ENCODE measurements at places on chromosomes 3 and 15. TPM values are rescaled to one million over a fixed set of nuclear protein-coding genes. Genes with fewer than 3 reads are reported as not detected.
A peak's percentile ranks its signal among the peaks of the same experiment; 100 is the strongest.

GRCh38 chr3:33131331-33132018 lies 17.7 kb downstream of the CRTAP start:
- H3K27ac ChIP-seq, result no peak overlapping the region
- no peaks in the 10 kb centered on the region for H3K4me1 ChIP-seq
- H3K4me3 ChIP-seq, result no peak overlapping the region
- H3K27me3 ChIP-seq, result no peaks in the 10 kb centered on the region

GRCh38 chr3:124261306-124261705 lies 269.4 kb upstream of the ROPN1 start:
- no peaks in the 10 kb centered on the region for H3K27me3 ChIP-seq
- no peak for DNase-seq
- H3K36me3 ChIP-seq, result no peaks in the 10 kb centered on the region
- no peak overlapping the region for H3K27ac ChIP-seq
- H3K4me3 ChIP-seq, result no peak overlapping the region
- H3K4me1 ChIP-seq, result peaks cover 37% of the 10 kb centered on the region

Gene DISP2
- 2.0 TPM for total RNA-seq

DNA sequence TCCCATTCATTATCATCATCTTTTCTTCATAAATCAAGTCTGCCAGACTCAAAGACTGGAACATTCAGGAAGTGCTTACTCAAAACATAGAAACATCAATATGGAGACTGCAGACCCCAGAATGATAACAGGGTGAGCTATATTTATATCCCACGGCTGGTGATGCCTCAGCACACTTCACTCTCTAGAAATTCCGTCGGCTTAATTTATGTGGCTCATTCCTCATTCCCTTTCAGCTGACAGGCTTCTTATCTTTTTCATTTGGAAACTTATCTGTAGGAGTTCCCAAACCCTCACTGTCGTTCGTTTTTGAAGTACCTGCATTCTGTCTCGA lies 45.5 kb downstream of the RFTN1 start:
- no peaks in the 10 kb centered on the region for H3K4me1 ChIP-seq
- DNase-seq, result no peak
- H3K36me3 ChIP-seq, result no peaks in the 10 kb centered on the region

- H3K27ac ChIP-seq, result no peak overlapping the region
- no peak for DNase-seq
- peaks cover 6% of the 10 kb centered on the region for H3K4me1 ChIP-seq
- peaks cover 10% of the 10 kb centered on the region for H3K27me3 ChIP-seq
Measured at GRCh38 chr3:138334608-138335007, 5.0 kb upstream of the NME9 start.

Gene STRIT1
- total RNA-seq, result not detected

DNA sequence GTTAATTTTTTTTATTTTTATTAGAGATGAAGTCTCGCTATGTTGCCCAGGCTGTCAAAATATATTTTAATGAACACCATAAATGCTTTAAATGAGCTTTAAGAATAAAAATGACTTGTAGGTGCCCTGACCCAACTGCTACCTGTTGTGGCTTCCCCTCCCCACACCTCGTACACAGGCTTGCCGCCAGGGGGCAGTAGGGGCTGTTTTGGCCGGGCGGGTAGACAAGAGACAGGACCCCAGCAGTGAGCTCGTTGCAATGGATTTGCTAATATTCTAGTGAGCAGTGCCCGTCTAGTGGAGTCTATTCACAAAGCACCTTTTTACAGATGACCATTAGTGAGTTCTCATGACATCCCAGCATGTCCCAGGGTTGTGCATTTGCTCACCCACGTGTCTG lies 418.1 kb downstream of the OCA2 start:
- H3K27ac ChIP-seq, result no peak overlapping the region

Gene GRAMD1C
- total RNA-seq, result 2.4 TPM

GRCh38 chr15:99645543-99645935 lies 79.8 kb downstream of the MEF2A start:
- no peaks in the 10 kb centered on the region for H3K27me3 ChIP-seq
- no peak overlapping the region for H3K27ac ChIP-seq
- DNase-seq, result no peak
- no peak overlapping the region for H3K4me3 ChIP-seq
- no peaks in the 10 kb centered on the region for H3K4me1 ChIP-seq
- H3K36me3 ChIP-seq, result peaks cover 45% of the 10 kb centered on the region

Gene MCF2L2
- 1.5 TPM for total RNA-seq

- H3K27me3 ChIP-seq, result no peaks in the 10 kb centered on the region
- DNase-seq, result no peak
- H3K27ac ChIP-seq, result peak overlapping the region; percentile 0
- no peak overlapping the region for H3K4me3 ChIP-seq
Measured at GRCh38 chr3:152357587-152357986, 88.9 kb downstream of the MBNL1 start.

Gene TP63
- not detected for total RNA-seq

DNA sequence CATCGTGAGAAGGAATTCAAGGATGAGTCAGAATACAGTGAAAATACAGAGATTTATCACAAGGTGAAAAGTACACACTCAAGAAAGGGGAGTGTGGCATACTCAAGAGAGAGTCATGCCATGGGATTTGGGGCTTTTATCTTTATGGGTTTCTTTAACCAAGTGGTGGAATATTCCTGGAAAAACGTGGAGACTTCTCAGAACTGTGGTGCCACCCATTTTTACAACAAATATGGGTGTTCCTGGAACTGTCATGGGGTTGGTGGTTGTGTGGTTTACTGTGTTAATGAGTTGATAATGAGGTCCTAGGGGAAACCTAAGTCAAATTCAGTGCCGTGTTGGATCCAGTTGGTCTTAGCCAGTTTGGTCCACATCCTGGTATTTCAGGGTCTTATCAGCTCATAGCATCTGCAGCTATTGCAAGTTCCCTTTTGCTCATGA lies 497.2 kb downstream of the GABRG3 start:
- H3K36me3 ChIP-seq, result no peaks in the 10 kb centered on the region
- H3K27ac ChIP-seq, result no peak overlapping the region
- no peak overlapping the region for H3K4me3 ChIP-seq
- DNase-seq, result no peak
- H3K4me1 ChIP-seq, result no peaks in the 10 kb centered on the region

Gene SLC41A3
- total RNA-seq, result 58.8 TPM

DNA sequence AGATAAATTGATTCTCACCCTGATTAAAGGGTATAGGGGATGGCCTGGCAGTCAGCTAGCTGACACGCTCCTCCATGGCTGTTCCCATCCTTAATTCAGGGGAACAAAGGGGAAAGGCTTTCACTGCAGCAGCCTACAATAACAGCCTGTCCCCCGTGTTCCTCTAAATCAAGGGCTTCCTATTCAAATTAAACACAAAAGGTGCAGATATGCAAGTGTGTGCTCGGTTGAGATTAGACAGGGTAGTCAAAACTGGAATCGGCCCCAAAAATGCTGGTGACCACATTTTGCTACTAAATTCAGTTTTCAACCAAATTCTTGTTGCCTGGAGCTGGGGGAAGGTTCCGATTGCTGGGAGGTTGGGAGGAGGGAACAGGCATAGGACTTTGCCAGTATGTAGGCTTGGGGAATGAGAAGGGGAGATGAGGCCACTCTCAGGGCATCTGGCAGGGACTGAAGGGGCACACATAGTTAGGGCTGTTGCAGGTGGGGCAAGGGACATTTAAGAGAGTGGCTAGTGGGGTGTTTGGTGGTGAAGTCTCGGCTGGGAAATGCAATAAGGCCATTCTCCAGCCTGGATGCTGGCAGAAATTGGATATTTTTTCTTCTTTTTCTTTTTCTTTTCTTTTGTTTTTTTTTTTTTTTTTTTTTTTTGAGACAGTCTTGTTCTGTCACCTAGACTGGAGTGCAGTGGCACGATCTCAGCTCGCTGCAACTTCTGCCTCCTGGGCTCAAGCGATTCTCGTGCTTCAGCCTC lies 32.9 kb upstream of the CTSH start:
- DNase-seq, result no peak
- no peak overlapping the region for H3K4me3 ChIP-seq
- no peak overlapping the region for H3K27ac ChIP-seq
- H3K36me3 ChIP-seq, result no peaks in the 10 kb centered on the region

Gene GP9
- total RNA-seq, result not detected

All from neural crest cell (in vitro differentiated cells).